ENCODE measurements at places on chromosomes 3 and 15. TPM values are rescaled to one million over a fixed set of nuclear protein-coding genes. Genes with fewer than 3 reads are reported as not detected.

The SMAD6 gene
- 0.19 TPM for total RNA-seq

The FBXW12 gene
- total RNA-seq: 0.11 TPM

The SACM1L gene
- 34.2 TPM for total RNA-seq

The PAQR5 gene
- total RNA-seq: 0.05 TPM

The ARHGEF3 gene
- 38.3 TPM for total RNA-seq

The VIPR1 gene
- total RNA-seq: 6.6 TPM

The PPP1R14D gene
- not detected for total RNA-seq

The ATP13A5 gene
- total RNA-seq: not detected

The CASR gene
- total RNA-seq: 0.05 TPM

The GPR149 gene
- not detected for total RNA-seq

The ECE2 gene
- total RNA-seq: not detected

The DZIP1L gene
- total RNA-seq: not detected

The NUP210 gene
- 117 TPM for total RNA-seq

DNA sequence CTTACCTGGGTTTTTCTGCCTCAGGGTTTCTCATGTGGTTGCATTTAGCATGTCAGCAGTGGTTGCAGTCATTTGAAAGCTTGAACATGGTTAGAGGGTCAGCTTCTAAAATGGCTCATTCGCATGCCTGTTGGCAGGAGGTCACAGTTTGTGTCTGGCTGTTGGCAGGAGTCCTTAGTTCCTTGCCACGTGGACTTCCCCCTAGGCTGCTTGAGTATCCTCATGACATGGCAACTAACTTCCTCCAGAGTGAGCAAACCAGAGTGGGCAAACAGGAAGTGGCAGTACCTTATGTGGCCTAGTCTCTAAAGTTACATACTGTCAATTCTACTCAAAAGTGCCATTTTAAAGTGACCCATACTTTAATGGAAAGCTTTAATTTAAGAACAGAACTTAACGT is 3.4 kb upstream of the UNC13C start:
- no peak overlapping the region for H3K27ac ChIP-seq
- no peak for DNase-seq
- no peaks in the 10 kb centered on the region for H3K4me1 ChIP-seq

- H3K36me3 ChIP-seq: no peaks in the 10 kb centered on the region
- no peak overlapping the region for H3K4me3 ChIP-seq
- no peak overlapping the region for H3K27ac ChIP-seq
Observed at GRCh38 chr15:68051109-68051508, 3.0 kb upstream of the PIAS1 start.

DNA sequence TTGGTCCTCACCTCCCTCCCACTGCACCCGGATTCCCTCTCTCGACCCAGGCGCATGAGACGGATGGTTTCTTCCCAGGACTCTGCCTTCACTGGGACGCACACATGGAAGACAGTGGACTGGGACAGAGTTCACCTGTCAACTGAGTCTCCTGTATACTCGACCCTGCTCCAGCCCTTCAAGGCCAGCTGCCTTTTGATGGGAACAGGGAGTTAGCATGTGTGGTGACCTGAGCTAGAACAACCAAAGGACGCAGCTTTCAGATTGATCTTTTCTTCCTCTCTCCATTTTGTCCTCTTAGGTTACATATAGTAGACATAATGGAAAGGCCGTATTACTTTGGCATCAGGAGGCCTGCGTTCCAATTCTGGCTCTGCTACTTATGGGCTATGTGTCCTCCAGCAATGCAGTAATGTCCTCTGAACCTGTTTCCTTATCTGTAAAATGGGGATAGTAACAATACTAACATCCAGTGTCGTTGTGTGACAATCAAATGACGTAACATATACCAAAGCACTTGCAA is 94.1 kb downstream of the PEX5L start:
- DNase-seq: no peak
- H3K4me1 ChIP-seq: peaks cover 3% of the 10 kb centered on the region
- H3K36me3 ChIP-seq: no peaks in the 10 kb centered on the region
- H3K4me3 ChIP-seq: no peak overlapping the region

- no peak overlapping the region for H3K4me3 ChIP-seq
- H3K27me3 ChIP-seq: peaks cover 13% of the 10 kb centered on the region
- no peaks in the 10 kb centered on the region for H3K4me1 ChIP-seq
- no peak for DNase-seq
- H3K36me3 ChIP-seq: no peaks in the 10 kb centered on the region
Observed at GRCh38 chr3:185087419-185087818, 65.4 kb downstream of the C3orf70 start.

DNA sequence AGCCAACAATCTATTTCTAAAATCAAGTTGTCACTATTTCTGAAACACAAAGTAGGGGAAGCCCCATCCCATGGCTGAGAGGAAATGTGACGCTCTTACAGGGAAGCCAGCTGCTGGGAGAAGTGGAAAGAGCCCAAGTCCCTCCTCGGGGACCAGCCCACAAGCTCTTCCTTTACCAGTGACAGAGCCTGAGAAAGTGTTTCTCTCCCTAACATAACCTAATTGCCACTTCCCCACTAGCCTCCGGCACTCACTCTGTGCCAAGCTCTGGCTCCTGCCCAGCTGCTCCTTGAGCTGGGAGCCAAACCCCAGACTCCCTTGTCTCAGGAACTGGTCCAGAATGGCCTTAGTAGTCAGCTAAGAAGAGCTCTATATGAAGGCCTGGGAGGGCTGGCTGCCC is 42.9 kb downstream of the TNFAIP8L3 start:
- no peaks in the 10 kb centered on the region for H3K4me1 ChIP-seq
- H3K4me3 ChIP-seq: no peak overlapping the region
- no peak for DNase-seq
- peaks cover 6% of the 10 kb centered on the region for H3K27me3 ChIP-seq

DNA sequence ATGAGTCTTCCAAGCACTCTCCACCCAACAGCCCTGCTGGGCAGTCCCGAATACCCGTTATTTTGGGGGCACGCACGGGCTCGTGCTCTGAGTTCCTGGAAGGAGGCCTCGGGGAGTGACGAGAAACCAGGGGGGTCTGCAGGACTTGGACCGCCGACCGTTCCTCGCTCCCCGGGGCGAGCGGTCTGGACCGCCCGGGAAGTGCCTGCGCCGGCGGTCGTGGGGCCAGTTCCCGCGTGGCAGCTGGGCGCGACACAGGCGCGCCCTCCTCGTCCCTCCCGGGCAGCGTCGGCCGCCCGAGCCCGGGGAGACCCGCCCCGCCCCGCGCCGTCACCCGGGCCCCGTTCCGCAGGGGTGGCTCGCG is 387 bp downstream of the GNB4 start:
- H3K4me3 ChIP-seq: peak overlapping the region; percentile 67
- peaks cover 19% of the 10 kb centered on the region for H3K4me1 ChIP-seq
- DNase-seq: no peak
- no peak overlapping the region for H3K27ac ChIP-seq

DNA sequence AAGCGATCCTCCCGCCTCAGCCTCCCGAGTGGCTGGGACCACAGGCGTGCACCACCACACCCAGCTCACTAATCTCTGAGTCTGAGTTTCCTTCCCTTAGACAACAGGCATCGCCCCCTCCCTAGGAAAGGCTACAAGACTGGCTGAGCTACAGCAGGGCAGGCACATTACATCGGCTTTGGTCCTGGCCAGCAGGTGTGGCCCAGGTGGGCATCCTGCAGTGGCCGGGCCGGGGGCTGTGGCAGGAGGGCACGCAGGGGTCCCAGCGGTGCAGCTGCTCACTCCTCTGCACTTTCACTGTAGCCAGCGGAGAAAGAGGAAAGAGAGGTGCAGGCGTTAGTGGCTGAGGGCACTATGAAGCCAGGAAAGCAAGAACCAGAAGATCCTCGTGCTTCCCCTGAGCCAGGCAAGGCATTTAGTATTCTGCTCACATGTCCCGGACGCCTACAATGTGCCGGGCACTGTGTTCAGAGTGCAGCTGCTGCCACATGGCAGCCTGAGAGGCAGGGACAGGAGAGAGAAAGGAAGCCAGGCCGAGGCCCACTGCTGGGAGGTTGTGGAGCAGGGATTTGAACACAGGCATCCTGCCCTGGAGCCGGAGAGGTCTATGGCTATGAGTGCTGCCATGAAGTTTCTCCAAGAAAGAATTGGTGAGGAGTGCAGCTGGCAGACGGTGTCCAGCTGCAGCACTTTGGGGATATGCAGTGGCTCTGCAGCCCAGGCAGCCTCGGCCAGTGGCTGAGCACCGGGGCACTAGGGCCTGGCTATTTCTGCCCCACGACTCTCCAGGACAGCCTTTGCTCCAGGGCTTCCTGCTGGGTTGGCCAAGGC is 22.3 kb downstream of the GRIP2 start:
- H3K36me3 ChIP-seq: no peaks in the 10 kb centered on the region
- no peak for DNase-seq
- no peaks in the 10 kb centered on the region for H3K4me1 ChIP-seq
- no peaks in the 10 kb centered on the region for H3K27me3 ChIP-seq
- no peak overlapping the region for H3K4me3 ChIP-seq
- H3K27ac ChIP-seq: no peak overlapping the region

DNA sequence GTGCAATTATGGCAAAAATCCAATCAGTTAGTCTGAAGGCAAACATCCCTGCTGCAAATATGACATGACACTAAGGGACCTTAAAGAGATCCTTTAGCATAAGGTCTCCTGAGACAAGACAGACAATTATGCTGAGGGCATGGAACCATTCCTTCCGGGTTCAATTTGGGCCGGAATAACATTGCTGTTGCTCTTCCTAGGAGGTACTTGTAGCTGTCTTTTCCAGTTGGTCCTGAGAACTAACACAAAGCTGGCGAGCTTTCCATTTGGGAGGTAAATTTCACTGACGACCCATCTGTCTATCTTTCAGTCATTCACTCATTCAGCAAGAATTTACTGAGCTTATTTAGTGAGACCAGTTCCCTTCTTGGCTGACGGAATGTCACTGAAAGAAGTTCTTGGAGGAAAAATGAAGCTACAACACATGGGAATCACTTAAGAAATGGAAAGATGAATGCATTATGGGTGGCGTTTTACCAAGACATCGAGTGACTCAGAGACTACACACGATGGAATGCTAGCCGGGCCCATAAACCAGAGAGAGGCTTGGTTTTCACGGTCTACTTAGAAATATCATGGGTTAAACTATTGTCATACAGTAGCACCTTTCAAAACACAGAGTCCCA is 215.5 kb downstream of the PDZRN3 start:
- no peak for DNase-seq
- H3K27me3 ChIP-seq: peaks cover 2% of the 10 kb centered on the region
- H3K4me1 ChIP-seq: no peaks in the 10 kb centered on the region
- no peak overlapping the region for H3K4me3 ChIP-seq

DNA sequence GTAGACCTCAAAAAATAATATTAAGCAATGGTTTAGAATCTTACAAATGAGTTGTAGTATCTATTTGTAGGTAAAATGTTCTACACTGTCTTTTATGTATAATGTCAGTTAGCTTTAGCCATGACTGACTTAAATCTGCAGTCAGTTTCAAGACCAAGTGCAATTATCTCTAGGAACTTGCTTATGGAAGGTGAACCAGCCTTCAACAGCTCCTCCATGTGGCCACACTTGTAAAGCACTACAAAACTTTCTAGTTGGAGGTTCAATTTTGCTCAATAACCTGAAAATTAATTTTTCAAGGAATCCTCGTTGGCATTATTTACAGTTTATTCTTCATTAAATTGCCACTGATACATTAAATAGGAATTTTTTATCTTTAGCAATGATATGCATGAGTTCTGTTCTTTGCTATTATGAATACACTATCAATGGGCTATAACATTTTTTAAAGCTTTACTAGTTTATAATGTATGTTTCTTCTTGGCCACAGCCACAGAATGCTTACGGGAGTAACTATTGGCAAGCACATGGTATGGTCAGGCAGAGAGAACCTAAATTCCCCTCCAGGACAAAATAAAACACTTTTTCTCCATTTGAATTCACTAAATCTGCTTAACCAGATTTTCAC is 315.3 kb upstream of the UBE2E2 start:
- no peak overlapping the region for H3K4me3 ChIP-seq
- no peaks in the 10 kb centered on the region for H3K4me1 ChIP-seq
- H3K36me3 ChIP-seq: no peaks in the 10 kb centered on the region
- no peak overlapping the region for H3K27ac ChIP-seq
- H3K27me3 ChIP-seq: no peaks in the 10 kb centered on the region
- peak; percentile 6 for DNase-seq

DNA sequence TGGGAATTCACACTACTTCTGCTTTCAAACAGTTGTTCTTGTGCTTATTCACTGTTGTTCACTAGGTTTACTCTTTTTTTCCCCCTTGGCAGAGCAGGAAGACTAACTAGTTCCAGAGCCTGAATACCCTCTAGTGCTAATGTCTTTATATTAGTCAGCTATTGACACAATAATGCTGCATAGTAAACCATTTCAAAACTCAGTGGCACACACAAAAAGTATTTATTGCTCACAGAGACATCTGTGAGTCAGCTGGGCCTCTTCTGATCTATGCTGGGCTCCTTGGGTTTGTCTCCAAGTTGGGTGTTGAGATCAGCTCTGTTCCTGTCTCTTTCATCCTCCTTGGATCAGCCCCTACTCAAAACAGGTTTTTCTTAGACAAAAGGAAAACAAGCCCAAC is 51.1 kb downstream of the RSRC1 start:
- H3K4me1 ChIP-seq: peaks cover 8% of the 10 kb centered on the region
- H3K27me3 ChIP-seq: no peaks in the 10 kb centered on the region
- H3K4me3 ChIP-seq: no peak overlapping the region
- no peak overlapping the region for H3K27ac ChIP-seq
- no peak for DNase-seq
- H3K36me3 ChIP-seq: peaks cover 19% of the 10 kb centered on the region

GRCh38 chr3:148079370-148079769 is 618.3 kb upstream of the AGTR1 start:
- H3K4me3 ChIP-seq: no peak overlapping the region
- no peaks in the 10 kb centered on the region for H3K4me1 ChIP-seq
- H3K27ac ChIP-seq: no peak overlapping the region
- no peak for DNase-seq
- no peaks in the 10 kb centered on the region for H3K36me3 ChIP-seq
- H3K27me3 ChIP-seq: no peaks in the 10 kb centered on the region

- no peak for DNase-seq
- no peak overlapping the region for H3K4me3 ChIP-seq
- H3K4me1 ChIP-seq: peaks cover 38% of the 10 kb centered on the region
Observed at GRCh38 chr15:70475921-70476320, 287.4 kb downstream of the UACA start.

DNA sequence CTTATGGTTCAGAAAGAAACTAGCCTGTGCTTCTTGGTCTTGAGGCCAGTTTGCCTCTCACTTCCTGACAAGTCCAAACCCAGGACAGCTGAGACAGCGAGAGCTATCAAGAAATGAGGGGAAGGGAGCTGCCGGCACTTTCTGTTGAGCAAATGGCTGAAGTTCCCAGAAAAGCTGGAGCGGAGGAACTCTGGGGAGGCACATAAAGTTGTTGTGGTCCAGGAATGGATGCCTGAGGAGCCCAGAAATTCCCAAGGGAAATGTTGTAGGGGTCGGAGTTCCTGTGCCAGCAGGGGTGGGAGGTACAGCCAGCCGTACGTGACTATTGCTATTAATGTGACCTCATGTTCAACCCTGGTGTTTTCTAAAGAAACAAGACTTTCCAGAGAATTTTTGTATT is 98.8 kb upstream of the TNFAIP8L3 start:
- H3K27me3 ChIP-seq: peaks cover 35% of the 10 kb centered on the region
- no peak for DNase-seq
- H3K4me1 ChIP-seq: no peaks in the 10 kb centered on the region
- H3K4me3 ChIP-seq: no peak overlapping the region
- no peaks in the 10 kb centered on the region for H3K36me3 ChIP-seq

- no peak for DNase-seq
- peaks cover 5% of the 10 kb centered on the region for H3K27me3 ChIP-seq
- H3K4me3 ChIP-seq: no peak overlapping the region
- H3K27ac ChIP-seq: no peak overlapping the region
- H3K4me1 ChIP-seq: no peaks in the 10 kb centered on the region
- no peaks in the 10 kb centered on the region for H3K36me3 ChIP-seq
Observed at GRCh38 chr15:59703979-59704796, 15.1 kb upstream of the BNIP2 start.

- no peak overlapping the region for H3K27ac ChIP-seq
- no peaks in the 10 kb centered on the region for H3K36me3 ChIP-seq
- H3K4me3 ChIP-seq: no peak overlapping the region
- H3K27me3 ChIP-seq: no peaks in the 10 kb centered on the region
- no peaks in the 10 kb centered on the region for H3K4me1 ChIP-seq
Observed at GRCh38 chr3:31029706-31030105, 135.2 kb upstream of the GADL1 start.
